ENCODE measurements at places on chromosomes 7 and 10.

DNA sequence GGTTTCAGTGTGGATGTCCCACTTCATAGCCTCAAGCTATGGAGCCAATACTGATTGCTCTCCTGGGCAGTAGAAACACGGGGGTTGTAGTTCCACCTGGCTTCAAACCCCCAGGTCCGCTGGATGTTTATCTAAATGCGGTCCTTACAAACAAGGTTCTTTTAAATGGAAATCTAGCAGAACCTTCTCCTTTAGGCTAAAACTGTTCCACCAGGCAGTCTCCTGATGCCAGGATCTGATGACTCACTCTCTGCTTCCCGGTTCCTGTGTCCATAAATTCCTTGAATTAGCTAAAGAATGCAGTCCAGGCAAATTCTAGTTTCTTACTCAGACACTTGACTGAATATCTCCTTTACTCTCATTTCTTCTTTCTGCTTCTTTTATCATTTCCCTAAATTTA is 108.4 kb upstream of the FAM3C start:
- DNase-seq = no peak

- DNase-seq = no peak
Measured at GRCh38 chr7:17013204-17013603, 131.4 kb upstream of the AGR3 start.

DNA sequence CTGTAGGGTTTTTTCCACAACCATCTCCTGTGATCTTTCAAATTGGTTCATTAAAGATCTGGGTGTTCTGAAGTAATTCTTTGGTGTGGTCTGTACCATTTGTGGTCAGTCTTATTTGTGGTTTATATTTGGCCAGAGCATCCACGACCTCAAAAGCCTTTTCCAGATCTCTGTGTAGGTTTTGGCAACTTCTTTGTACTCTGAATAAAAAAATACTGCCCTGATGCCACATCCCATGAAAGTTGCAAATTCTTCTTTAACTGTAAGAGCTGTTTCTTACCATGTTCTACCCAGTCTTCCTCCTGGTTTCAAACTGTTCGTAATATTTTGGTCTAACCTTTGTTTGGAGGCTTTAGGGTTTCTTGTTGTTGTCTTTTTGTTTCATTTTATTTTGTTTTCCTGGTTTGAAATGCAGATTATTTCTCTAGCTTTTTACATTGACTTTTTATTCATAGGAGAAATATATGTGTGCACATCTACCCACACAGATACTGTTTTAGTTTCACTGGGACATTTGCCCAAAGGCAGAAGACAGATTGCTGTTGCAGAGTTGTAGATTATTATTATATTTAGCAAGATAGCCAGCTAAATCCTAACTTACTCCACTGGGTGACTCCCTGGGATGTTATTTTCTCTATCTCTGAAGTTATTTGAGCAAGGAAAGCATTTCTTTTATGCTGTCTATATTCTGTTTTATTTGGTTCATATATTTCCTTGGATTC is 123.2 kb upstream of the SAMD8 start:
- DNase-seq = no peak

GRCh38 chr7:149459540-149460452 is 1.1 kb downstream of the ZNF777 start:
- no peak for DNase-seq

GRCh38 chr7:68573271-68574005 is 1024.8 kb upstream of the AUTS2 start:
- no peak for DNase-seq

DNA sequence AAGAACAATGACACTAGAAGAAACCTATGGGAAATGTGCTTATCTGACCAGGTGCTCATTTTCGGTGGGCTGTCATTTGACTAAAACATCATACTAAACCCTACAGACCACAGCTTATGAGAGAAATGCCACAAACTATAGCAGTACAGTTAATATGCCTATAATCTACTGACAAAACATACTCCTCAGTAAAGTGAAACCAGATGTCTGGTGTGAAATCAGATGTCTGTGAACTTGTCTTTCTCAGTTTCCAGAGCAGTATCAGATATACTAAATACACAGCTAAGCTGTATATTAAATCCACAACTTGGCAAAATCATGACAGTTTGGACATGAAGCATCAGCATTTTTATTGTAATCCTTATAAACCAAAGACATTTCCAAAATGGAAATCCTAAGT is 3.3 kb downstream of the IMMP2L start:
- no peak for DNase-seq

DNA sequence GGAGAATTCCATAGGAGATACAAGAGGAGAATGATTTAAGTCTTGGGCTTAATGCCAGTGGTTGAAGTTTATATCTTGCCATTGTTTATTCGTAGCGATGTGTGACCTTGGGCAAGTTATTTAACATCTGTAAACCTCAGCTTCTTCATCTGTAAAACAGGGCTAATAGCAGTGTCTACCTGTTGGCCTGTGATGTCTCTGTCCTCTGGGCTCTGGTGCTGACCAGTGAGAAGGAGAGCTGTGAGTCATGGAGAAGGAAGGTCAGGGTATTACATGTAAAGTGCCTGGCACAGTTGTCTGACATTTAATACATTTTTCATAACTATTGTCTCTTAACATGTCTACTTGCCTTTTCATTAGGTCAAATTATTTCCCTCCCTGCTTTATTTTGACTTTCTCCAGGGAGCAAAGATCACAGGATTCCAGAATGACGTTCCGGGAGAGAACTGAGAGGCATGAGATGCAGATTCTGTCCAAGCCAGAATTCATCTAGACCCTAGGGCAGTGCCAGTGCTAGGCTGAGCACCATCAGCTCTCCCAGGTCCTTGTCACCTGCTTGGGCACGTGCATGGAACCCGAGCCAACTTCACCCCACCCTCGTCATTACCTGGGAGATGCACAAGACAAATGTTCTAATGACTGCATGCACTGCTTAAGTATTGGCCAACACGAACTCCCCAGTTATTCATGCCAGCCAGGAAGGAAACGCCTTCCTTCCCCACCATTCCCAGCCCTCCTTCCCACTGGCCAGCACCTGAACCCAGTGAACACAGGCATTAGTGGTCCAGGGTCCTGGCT is 187.9 kb downstream of the DPY19L1 start:
- DNase-seq = no peak

DNA sequence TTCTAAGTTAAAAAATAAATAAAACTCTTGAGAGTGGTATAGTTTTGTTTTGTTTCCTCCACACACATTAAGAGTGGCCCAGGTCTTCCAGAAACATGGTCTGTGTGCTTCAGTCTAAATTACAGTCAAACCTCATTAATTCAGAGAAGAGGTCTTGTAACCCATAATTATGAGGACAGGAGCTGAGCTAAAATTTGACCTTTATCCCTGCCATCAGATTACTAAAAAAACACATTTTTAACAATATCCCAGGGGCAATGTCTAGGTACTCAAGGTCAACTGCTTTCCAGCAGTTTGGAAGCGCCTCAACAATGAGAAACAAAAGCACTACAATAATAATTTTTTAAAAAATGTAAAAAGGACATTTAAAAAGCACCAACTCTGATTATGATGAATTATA is 184.1 kb upstream of the PFKP start:
- DNase-seq = no peak

- DNase-seq = no peak
Measured at GRCh38 chr7:97732565-97733275, 834 bp downstream of the TAC1 start.

GRCh38 chr7:115043605-115044004 is 121.7 kb downstream of the MDFIC start:
- DNase-seq = no peak

GRCh38 chr7:70426249-70426880 is 705.6 kb upstream of the GALNT17 start:
- no peak for DNase-seq

GRCh38 chr10:99370993-99371392 is 41.8 kb downstream of the CNNM1 start:
- no peak for DNase-seq

GRCh38 chr10:9853405-9854355 is 1164.0 kb upstream of the CELF2 start:
- no peak for DNase-seq

DNA sequence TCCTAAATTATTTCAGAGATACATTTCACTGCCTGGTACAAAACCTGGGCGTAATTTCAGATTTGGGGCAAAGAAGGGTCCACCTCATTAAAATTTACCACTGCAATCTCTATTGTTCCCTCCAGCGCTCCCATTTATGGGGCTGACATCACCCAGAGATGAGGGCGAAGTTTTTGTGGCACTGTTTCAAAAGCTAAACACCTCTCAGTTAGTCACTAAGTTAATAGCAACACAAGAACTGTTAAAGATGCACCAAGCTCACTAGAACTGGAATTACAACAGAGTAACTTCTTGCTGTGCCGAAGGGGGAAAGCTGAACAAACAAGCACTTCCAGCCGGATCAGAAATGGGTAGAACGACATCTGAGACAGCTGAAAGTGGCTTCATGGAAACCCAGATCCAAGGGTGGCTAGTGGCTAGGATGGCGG is 179.4 kb downstream of the GATA3 start:
- no peak for DNase-seq

DNA sequence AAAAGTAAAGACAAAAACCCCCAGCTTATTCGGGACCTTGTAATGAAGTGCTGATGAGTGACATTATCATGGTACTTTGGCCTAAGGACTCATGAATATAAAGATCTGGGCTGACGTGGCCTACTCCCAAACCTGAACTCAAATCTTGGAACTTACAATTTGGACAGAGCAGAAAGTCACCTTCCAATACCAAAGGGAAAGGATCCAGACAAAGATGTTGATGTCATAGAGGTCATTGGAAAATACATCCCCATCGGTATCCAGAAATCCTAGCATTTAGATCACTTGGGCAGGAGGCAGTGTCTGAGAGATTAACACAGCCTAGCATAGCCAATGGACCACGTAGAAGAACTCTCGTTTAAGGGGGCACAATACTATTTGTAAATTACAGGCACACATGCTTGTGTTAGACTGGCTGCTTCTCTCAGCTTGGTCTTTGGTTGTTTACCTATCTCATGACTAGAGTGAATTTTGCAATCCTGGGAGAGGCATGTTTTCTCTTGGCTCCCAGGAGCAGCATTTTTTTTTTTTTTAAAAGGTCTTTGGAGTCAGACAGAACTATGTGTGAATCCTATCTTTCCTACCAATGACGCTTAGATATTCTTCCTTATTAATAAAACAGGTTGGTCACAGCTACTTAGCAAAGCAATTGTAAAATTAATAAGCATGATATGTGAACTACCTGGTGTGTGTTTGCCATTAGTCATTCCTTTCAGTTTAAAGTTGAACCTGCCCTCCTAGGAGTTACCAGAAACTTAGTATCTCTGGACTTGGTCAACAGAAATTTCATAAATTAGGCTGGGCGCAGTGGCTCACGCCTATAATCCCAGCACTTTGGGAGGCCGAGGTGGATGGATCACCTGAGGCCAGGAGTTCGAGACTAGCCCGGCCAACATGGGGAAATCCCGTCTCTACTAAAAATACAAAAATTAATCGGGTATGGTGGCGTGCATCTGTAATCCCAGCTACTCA is 27.8 kb upstream of the MRPS33 start:
- no peak for DNase-seq
